ENCODE measurements at places on chromosomes 12 and 14.

DNA sequence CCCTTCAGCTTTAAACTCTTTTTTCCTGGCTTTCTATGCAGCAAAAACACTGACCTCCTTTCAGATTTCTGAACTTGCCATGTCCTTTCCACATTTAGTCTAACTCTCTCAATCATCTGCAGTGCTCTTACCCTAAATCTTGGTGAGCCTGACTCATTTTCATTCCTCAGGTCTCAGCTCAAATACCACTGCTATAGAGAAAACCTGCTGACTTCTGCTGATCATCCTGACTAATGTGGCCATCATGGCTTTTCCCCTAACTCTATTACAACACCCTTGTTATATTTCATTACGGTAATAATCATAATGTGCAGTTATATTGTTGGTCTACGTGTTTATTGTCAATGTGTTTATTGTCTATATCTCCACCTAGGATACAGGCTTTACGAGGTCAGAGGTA is 207.3 kb upstream of the OR4E1 start:
- no peak for DNase-seq

- no peak for DNase-seq
These were observed 61.6 kb upstream of the GZMB start for GRCh38 chr14:24695265-24696241.

DNA sequence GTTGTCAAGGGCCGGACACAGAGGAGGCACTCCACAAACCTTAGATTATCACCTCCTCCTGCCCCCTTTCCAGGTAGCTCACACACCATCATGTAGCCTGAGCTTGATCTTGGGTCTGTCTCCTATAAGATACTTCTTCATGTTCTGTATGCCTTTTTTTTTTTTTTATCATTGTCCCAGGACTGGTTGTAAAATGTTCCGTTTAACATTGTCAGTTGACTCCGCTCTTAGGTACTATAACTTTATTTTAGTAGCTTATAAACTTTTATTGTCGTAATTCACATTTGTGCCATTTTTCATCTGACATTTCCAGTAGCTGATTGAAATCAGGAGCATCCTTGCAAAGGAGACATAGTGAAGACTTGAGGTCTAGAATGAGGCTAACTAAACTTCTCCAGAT is 79.9 kb downstream of the SLC15A5 start:
- no peak for DNase-seq

DNA sequence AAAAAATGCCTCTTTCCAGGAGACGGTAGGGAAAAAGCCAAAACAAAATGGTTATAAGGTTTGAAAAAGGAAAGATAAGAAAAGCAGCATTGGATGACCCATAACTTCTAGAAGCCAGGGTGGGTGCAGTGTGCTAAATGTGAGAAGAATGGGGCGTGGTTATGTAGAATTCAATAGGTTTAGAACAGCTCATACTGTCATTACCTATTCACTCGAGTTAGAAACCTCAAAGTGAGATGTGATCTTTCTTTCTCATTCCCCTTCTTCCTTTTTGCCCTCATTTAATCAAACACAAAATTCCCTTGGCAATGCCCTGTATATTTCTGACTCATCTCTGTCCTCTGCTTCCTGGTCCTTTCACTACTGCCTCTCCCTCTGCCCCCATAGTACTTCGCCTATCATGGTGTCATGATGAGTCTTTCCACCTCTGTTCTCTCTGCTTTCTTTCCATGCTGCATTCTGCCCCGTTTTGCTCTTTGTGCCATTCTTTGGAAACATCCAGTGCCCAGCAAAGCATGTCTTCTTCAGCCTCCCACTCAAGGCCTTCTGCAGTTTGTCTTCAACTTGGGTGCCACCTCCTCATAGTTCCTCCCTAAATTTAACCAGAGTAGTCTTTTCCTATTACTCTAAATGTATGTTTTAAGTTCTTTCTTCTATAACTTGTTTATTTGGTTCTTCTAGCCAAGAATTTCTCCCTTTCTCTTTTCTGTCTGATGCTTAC is 496.3 kb downstream of the NRXN3 start:
- no peak for DNase-seq

DNA sequence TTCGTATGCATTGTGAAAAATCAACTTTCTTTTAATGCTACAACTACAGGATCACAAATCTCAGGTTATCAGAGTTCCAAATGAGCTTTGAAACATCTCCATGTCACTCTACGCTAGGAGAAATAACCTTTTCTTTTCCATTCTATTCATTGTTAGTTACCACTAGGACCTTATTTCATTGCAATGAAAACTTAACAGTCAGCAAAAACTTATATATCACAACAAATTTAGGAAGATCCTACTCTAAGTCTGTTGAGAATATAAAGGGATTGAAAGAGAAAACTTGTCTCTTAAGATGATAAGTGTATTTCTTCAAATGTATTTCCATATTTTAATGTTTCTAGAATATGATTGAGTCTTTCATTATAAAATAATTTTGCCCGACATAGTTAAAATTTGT is 539.1 kb downstream of the TMTC2 start:
- no peak for DNase-seq

GRCh38 chr12:106113446-106113823 is 25.3 kb downstream of the NUAK1 start:
- DNase-seq: no peak

- DNase-seq: no peak
These were observed 188.1 kb downstream of the SLC5A8 start for GRCh38 chr12:101021911-101022388.

DNA sequence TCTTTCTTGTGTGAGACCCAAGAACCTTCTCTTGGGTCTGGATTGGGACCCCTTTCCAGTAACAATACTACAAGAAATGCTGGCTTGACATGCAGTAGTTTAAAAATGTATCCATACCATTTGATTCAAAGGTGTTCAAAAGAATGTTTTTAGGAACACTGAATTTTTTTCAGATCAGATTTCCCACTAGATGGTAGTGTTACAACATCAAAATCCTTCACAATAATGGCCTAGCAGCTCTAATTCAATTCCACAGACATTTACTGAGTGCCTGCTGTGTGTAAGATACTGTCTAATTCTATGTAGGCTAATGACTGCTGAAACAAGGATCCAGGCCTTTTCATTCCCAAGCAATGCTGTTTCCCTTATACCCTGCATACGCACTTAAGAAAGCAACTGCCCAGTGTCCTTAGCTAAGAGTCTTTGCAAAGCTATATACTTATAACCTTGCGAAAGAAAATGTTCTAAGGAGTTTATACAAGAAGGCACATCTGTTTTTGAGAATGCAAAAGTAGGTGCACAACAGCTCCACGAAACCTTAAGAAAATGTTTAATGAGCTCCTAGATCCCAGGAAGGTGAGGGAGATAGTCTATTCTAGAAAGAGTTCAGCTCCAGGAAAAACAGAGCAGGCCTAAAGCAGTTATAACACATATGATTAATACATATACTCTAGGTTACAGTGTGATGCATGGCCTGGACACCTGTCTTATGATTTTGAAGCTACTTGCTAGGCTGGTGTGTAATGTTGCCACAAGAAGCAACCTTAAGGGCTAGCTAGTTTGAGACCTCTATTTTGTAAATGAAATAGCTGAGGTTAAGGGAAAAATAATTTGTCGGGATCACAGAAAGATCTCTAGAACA is 50.9 kb upstream of the PKP2 start:
- DNase-seq: no peak
